GM19239 (cell line): ENCODE measurements at places on chromosomes 2 and 18.
A peak's percentile ranks its signal among the peaks of the same experiment; 100 is the strongest.

DNA sequence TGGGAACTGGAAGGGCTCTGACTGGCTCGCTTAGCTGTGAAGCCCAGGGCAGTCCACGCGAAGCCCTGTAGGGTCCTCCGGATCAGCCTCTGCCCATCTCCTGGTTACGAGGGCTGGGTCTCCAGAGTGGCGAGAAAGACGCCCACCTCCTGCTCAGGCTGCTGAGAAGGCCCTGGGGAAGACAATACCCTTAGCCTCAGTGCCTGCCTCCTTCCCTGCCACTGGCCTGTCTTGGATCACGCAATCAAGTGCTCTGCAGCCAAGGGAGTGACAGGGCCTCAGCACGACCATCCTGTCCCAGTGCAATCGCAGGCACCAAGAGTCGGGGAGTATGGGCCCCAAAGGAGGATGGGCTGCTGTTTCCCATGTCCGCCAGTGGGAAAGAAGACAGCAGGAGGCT is 165.7 kb upstream of the GLI2 start:
- DNase-seq: no peak

DNA sequence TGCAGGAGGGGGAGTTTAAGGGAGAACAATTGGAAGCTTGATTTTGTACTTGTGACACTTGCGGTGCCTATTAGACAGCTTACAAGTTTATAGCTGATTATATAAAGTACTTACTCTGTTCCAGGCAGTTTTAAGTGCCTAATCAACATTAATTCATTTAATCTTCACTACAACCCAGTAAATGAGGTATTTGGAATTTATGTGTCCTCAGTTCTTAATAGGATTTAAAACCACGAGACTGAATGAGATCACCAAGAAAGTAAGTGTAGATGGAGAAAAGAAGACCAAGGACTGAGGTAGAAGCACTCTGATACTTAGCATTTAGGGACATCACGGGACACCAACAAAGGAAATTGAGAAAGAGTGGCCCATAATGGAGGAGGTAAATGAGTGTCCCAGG is 49.8 kb downstream of the ZC3H15 start:
- DNase-seq: no peak

GRCh38 chr18:69998523-69998987 is 50.9 kb upstream of the CD226 start:
- DNase-seq: no peak

- peak; percentile 45 for DNase-seq
These were observed 796 bp downstream of the SPIRE1 start for GRCh38 chr18:12656938-12657683.

DNA sequence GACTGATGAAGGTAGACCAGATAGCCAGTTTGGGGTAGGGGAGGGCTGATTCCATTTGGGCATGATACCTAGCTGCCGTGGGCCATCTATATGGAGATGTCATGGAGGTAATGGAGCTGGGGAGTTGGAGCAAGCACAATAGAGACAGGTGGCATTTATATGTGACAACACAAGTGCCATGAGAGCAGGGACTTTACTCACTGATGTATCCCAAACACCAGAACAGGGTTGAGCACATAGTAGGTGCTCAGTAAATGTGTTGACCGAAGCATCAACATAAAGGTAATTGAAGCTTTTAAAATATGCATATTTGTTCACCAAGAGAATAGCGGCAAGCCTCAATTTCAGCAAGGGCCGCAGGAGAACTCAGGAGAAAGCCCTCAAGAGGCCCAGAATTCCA is 15.0 kb downstream of the SLC30A3 start:
- DNase-seq: no peak

DNA sequence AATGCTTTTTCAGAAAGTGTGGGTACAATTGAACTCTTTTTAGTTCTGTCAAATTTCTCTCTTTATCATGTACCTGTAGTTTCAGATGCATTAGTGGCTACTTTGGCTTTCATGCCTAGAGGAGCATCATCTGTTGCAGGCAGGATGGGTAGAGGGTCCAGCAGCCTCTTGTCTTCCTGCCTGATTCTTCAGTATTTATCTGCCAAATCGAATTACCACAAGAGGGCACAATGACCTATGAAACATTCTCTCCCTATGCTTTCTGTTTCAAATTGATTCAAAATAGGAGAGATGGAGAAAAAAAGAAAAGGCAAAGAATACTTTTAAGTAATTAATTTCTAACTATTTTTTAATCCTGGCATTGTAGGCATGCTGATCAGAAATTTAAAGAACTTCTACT is 477.2 kb downstream of the TRIB2 start:
- peak; percentile 6 for DNase-seq

- DNase-seq: no peak
These were observed 12.9 kb downstream of the GPR17 start for GRCh38 chr2:127658641-127659407.

DNA sequence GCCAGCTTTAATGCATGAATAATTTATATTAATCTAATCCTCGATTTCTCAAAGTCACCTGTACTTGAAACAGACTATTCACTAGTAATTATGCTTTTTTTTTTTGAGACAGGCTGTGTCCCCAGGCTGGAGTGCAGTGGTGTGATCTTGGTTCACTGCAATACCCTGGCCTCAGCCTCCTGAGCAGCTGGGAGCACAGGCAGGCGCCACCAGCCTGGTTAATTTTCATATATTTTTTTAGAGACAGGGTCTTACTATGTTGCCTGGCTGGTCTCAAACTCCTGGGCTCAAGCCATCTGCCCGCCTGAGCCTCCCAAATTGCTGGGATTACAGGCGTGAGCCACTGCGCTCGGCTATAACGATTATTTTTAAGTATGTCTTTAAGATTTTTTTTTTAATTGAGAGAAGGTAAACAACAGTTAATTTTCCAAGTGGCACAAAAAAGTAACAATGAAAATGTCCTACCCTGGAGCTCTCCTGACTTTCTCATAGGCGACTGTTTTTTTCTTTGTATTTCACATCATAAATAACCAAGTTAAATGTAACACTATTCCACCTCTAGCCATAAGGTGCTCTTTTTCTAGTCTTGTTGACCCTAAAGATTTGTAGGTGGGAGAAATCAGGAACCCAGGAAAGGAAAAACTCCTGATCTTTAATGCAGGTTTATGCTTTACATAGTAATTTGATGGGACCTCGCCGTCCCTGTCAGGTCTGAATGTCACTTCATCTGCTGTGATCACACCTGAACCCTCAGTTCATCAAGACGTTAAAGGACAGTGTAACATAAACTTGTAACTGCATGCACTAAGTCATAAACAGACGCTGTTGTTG is 1.3 kb upstream of the ANKRD12 start:
- DNase-seq: no peak

GRCh38 chr2:232518844-232519243 is 1.3 kb upstream of the PRSS56 start:
- no peak for DNase-seq

- no peak for DNase-seq
These were observed 87.5 kb downstream of the MSH2 start for GRCh38 chr2:47490406-47490805.

DNA sequence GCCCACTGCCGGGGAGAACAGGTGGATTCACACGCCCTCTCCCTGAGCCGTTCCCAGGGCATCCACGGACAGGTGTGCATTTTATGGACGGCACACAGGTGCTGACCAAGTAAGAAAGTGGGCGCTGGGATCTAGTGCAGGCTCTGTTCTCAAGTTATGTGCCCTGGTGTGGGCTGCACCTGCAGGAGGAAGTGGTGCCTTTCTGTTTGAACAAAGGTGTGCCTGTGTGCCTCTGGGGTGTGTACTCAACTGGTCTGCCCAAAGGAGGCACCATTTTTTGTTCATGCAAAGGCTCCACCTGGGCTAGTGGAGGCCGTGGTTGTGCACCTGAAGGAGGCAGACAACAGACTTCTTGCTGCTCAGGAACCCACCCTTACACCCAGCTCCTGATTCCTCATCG is 88.2 kb upstream of the HK2 start:
- no peak for DNase-seq

- no peak for DNase-seq
These were observed 31.0 kb downstream of the TANC1 start for GRCh38 chr2:158999458-158999857.

GRCh38 chr2:39203382-39203781 is 40.4 kb downstream of the CDKL4 start:
- no peak for DNase-seq

- peak; percentile 37 for DNase-seq
These were observed 215.1 kb upstream of the TRIB2 start for GRCh38 chr2:12501469-12502158.

GRCh38 chr2:8927510-8928455 is 75.7 kb downstream of the MBOAT2 start:
- DNase-seq: no peak

GRCh38 chr2:238306672-238306998 is 13.7 kb upstream of the TRAF3IP1 start:
- DNase-seq: no peak

DNA sequence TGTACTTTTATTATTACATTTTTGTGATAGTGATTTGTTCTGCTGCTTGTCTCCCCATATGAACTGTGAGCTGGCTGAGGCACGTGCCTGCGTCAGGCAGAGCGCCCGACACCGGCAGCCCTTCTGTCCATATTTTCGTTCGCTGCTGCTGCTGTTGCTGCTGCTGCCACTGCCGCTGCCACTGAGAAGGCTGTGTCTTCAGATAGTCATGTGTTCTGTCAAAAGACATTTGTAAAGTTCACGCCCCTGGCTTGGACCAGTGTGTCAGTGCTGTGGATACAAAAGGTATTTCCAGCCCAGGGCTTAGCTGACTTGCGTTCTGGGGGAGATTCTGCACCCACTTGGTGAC is 47.0 kb downstream of the TWIST2 start:
- no peak for DNase-seq

DNA sequence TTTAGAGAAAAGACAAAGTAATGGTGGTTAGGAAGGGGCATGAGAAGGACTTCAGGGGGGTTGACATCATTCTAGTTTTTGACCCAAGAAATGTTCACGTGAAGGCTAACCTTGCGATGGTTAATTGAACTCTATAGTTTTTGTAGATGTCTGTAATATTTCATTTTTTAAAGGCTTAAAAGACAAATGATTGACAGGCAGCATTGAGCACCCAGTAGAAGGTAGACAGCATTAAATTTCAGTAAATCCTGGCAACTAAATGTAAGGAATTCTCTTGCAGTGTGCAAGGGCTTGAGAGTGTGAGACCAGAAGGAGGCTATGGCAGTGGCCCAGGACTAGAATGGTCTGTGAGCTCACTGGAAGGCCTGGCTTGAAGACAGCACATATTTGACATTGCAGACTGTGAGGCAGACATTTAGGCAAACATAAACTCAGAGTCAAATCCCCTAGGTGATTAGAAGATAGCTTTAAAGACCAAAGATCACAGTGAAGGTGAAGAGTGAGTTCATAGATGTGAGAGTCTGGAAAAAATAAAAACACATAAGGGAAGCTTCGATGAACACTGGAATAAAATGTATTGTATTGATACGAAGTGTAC is 100.1 kb upstream of the MAP4K4 start:
- DNase-seq: no peak

GRCh38 chr2:67871686-67872412 is 191.0 kb downstream of the C1D start:
- no peak for DNase-seq

GRCh38 chr2:12818416-12819102 is 101.8 kb downstream of the TRIB2 start:
- DNase-seq: no peak

- no peak for DNase-seq
These were observed 226.0 kb upstream of the CTAGE1 start for GRCh38 chr18:22643731-22644130.

DNA sequence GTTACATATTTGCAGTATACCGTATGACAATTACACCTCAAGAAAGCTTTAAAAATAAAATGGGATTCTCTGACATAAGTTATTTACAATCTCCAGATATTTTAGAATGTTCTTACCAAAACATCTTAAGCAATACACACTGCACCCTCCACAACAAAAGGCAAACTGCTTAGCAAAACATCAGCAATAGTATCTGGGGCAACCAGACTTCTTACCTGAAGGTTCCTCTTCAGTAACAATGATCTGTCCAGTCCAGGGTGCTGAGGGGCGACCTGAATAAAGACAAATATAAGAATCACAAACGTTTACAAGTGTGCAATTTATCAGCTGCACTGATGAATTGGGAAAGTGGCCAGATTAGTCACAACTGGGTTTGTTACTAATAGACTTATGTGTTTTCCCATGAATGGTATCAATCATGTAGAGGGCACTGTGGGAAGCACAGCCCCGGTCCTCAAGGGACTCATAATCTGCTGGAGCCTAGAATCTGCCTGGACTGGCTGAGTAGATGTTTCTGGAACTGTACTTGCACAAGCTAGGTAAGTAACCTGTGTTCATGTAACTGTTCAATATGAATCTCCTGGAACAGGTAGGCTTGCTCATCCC is 70.7 kb downstream of the MYOM1 start:
- no peak for DNase-seq

GRCh38 chr2:43218702-43219382 is 7.6 kb downstream of the ZFP36L2 start:
- no peak for DNase-seq

- DNase-seq: no peak
These were observed 270.2 kb upstream of the RAB6C start for GRCh38 chr2:129709001-129709955.

DNA sequence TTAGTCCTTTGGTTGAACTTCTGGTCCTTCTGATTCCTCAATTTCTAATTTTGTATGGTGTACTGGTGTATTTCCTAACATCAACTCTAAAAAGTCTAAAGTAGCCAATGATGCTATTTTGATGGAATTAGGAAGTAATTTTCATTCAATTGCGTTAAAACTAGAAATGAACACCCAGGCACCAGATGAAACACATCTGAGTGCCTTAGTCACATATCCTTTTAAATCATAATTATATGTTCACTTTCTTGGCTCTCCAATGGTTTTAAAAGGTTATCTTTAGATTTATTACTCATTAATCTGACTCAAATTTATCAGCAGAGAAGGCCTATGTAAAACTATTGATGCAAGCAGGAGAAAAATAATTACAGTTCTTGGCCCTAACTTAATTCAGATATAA is 119.7 kb downstream of the GAREM1 start:
- DNase-seq: no peak

- no peak for DNase-seq
These were observed 276.2 kb downstream of the CELF4 start for GRCh38 chr18:37289423-37289822.

- DNase-seq: no peak
These were observed 42.0 kb downstream of the STEAP3 start for GRCh38 chr2:119265693-119266066.

GRCh38 chr2:184875212-184875611 is 276.9 kb downstream of the ZNF804A start:
- no peak for DNase-seq

- no peak for DNase-seq
These were observed 50.8 kb downstream of the NCK2 start for GRCh38 chr2:105795575-105795934.

DNA sequence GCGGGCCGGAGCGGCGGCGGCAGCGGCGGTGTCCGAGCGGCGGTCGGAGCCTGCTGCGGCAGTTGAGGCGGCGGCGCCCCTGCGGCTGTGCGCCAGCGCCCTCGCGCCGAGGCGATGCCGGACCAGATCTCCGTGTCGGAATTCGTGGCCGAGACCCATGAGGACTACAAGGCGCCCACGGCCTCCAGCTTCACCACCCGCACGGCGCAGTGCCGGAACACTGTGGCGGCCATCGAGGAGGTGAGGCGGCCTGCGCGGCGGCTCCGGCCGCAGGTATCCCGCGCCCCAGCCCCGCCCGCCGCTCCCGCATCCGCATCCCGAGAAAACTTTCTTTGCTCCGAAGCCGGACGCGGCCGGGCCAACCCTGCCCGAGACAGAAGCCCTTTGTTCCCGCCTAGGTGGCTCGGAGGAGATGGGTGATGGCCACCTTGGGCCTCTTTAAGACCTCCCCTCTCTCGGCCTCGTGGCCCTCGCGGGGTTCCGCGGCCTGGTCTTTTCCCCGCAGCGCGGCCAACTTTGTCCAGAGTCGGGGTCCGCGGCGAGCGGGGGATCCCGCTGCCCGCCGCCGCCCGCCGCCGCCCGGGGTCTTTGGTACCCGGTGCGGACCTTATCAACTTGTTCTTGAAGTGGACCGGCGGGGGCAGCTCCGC is 504 bp downstream of the ASAP2 start:
- peak; percentile 37 for DNase-seq
